Stimulated activated naive B cell treated with anti-CD40 and anti-IgM and Interleukin-4, amounts not matched to agents 10 μg/mL and 1 μg/mL and 100 μg/mL, for 72 hours (primary cell): ENCODE measurements at places on chromosomes 1 and 21.

- no peak for DNase-seq
Observed at GRCh38 chr1:73033640-73034039, 751.3 kb upstream of the NEGR1 start.

GRCh38 chr1:48120621-48121020, 101.9 kb upstream of the SLC5A9 start:
- DNase-seq = no peak

- no peak for DNase-seq
Observed at GRCh38 chr21:31520561-31521098, 138.9 kb upstream of the SOD1 start.

- DNase-seq = no peak
Observed at GRCh38 chr1:174815474-174815908, 184.3 kb upstream of the CACYBP start.

DNA sequence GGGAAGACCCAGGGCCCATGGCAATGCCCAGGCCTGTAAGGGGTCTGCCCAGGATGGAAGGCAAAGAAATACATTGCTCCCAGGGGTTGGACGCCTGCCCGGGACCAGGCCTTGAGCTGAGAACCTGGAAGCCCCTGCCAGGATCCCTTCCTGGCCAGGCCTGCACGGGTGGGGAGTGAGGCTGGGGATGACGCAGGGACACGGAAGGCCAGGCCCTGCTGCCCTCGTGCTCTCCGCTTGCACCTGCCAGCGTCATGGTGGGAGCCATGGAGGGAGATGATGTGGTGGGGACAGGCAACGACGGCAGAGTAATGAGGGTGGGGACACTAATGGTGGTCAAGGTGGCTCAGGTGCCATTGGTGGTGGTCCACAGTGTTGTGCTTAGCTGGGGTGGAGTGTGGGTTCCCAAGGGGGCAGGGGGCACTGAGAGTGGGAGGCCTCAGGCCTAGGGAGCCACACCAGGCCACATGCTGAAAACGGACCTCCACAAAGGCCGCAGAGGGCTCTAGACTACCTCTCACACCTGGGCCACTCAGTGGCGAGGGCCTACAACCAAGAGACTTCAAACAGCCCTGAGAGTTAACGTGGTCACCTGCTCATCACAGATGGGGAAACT, 4.3 kb downstream of the HES3 start:
- DNase-seq = no peak

DNA sequence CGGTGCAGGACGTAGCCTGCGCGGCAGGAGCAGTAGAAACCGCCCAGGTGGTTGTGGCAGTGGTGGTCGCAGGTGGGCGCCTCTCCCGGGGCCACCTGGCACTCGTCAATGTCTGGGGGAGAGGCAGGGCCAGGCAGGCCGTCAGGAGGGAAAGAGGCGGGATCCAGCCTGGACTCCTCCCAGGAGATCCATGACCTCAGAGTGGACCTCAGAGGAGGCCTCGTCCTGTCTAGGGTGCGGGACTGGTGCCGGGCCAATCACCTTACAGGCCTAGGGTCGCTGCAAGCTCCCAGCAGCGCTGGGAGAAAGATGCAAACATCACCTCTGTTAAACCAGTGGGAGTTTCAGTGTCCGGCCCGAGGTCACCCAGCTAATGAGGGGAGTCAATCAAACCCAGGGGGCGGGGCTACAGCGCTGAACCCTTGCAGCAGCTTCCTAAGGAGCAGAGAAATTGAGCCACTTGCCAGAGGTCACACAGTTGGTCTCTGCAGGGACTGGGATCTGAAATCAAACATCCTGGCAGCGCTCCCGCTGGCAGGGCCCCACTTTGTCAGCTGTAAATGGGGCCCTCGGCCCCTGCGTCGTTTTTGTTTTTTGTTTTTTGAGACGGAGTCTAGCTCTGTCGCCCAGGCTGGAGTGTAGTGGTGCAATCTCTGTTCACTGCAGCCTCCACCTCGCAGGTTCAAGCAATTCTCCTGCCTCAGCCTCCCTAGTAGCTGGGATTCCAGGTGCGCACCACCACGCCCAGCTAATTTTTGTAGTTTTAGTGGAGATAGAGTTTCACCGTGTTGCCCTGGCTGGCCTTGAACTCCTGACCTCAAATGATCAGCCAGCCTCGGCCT, 1.4 kb downstream of the MASP2 start:
- no peak for DNase-seq

DNA sequence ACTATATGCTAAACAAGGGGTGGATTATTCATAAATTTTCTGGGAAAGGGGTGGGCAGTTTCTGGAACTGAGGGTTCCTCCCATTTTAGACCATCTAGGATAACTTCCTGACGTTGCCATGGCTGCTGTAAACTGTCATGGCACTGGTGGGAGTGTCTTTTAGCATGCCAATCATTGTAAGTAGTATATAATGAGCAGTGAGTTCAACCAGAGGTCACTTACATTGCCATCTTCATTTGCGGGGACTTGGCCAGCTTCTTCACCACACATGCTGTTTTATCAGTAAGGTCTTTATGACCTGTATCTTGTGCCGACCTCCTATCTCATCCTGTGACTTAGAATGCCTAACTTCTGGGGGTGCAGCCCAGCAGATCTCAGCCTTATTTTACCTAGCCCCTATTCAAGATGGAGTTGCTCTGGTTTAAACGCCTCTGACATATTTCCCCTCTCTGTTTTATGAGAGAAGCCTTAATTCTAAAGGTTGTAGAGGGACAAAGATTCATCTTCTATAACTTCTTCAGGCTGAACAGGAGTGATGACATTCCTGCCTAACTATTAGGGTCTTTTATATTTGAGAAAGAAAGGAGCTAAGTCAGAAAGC, 60.4 kb downstream of the DIP2A start:
- DNase-seq = no peak

DNA sequence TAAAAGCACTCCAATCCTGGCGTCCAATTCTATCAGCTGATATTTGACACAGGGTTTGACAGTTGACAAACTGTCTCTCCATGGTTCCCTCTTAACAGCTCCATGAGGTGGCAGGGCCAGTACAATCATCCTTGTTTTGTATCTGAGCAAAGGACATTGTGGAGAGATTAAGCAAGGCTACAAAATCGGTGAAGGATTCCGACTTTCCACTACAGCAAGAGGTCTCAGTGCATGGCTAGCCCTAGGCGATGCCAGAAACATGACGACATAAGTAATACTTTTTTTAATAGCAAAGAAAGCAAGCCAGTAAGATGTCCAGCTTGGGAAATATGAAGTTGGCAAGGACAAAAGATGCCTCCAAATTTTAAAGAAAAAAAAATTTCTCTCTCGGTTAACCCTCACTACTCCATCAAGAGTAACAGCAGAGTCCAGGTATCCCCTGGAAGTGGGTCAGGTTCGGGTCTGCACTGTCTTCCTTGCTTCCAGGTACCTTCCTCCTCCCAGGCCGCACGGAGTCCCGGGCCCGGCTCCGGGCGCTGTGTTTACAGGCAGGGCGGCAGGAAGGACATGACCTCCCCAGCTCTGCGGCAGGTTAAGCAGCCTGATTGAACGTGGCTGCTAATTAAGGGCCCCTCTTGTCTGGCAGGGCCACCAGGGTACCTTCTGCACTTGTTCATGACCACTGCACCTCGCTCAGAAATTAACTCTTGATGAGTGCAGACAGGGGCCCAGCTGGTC, 106.1 kb downstream of the SIM2 start:
- DNase-seq = no peak

DNA sequence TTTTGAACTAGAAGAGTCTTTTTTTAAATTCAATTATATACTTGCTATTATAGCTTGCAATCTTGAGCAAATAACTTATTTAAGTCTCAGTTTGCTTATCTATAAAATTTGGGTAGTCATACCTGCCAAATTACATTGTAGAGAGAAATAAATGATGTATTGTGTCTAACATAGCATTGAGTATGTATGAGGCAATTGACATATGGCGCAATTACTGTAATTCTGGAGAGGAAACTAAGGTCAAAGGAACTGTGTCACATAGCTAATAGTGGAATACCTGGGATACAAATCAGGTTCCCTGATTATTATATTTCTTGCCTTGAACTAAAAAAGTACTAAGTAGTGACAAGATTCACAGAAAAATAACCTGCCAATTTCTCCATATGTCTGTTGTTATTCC, 302.5 kb downstream of the PDE4B start:
- no peak for DNase-seq

GRCh38 chr1:94240822-94241221, 3.4 kb upstream of the ARHGAP29 start:
- DNase-seq = no peak

DNA sequence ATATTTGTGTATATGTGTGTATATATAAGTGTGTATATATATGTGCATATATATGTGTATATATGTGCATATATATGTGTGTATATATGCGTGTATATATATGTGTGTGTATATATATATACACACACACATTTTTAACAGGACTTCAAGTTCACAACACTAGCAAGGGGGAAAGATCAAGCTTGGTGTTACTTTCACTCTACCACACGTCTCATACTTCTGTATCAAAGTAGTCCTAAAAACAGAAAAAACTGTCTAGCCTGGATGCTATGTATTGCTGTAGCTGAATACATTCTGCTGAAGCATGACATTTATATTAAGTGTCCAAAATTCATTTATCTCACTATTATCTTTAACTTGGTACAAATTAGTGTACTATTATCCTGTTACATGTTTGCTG, 17.9 kb upstream of the ATP6V1G3 start:
- DNase-seq = no peak

GRCh38 chr1:56550138-56550858, 29.1 kb downstream of the PLPP3 start:
- no peak for DNase-seq

DNA sequence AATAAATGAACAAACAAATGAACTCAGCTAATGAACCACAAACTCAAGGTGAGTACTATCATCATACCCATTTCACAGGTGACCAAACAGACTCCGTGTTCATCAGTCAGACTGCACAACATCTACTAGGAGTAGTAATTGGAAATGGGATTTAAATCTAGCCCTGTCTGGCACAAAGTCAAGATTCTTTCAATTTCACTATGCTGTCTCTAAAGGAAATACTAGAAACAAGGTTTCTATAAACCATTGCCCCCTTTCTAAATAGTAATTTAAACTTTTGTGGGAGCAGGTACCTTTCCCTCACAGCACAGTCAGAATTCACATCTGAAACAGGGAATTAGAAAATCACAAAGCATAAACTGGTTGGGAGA, 160.3 kb downstream of the TGFBR3 start:
- no peak for DNase-seq

GRCh38 chr1:17122521-17123164, 3.4 kb upstream of the PADI2 start:
- no peak for DNase-seq

- DNase-seq = no peak
Observed at GRCh38 chr1:32112806-32113375, 5.0 kb downstream of the KPNA6 start.

DNA sequence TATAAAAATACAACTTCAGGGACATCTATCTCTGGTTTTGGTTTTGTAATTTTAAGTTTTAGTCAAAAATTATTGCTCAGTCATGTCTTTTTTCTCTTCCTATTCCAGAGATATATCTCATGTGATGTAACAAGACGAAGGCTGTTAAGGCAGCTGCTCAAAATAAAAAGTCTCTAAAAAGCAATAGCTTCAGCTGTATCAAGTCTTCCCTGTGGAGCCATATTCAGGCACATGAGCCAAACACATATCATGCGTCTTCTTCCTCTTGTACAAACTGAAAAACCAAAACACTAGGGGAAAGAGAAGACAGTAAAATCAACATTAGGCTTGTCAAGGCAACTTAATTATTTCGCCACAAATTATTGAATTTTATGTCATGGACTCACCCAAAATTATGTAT, 240.7 kb downstream of the NRIP1 start:
- DNase-seq = no peak

- DNase-seq = no peak
Observed at GRCh38 chr1:27506703-27507102, 16.7 kb upstream of the WASF2 start.

DNA sequence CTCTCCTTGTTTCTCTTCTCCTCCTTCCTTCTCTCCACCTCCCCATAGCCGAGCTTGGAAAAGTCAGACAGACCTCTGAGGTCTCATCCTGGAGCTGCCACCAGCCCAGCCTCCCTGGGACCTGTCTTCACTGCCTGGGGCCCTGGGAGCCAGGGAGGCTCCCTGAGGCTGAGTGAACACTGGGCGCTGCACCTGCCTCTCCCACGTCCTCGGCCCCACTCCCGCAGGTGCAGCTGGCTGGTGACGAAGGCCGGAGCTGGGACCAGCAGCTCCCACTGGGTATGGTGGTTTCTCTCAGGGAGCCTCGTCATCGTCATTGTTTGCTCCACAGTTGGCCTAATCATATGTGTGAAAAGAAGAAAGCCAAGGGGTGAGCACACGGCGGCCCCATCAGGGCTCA, 5.3 kb downstream of the TNFRSF14 start:
- no peak for DNase-seq

- DNase-seq = no peak
Observed at GRCh38 chr1:163535807-163536206, 214.1 kb downstream of the NUF2 start.

DNA sequence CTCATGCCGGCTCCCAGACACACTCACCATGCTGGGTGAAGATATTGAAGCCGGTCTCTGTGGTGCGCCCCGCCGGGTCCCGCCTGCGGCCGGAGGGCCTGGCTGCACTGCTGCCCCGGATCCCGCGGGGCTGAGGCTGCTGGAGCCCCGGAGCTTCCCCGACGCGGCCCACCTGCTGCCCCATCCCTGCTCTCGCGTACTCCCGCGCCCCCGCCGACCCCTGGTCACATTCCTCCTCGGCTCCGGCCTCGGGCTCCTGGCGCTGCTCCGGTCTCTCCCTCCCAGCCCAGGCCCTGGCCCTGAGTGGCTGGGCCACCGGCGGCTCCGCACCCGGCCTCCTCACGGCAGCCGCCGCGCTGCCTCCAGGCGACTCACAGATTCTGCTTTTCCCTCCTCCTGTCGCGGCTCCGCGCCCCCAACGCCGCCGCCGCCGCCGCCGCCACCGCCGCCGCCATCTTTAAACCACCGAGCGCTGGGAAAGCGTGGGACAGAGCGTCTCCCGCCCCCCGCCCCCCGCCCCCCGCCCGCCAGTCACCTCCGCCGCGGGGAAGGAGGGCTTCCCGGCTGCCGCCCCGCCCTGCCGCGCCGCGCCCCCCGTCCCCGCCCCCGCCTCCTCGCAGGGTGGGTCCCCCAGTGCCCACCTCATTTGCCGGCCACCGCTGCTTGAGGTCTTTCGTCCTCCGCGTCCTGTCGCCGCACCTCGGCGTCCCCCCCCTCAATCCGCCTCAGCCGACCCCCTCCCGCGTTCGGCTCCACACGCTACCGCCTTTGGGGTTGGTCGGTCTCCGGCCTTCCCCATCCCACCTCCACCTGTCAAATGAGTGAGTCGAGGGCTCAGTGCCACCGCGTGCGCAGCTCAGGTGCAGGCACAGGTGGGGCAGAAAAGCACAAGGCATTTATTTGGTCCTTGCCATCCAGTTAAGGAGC, at the start of gene ABL2:
Gene ABL2, minus strand, starts transcription at position 464 of the 927 bp plus-strand sequence. Its CDS starts 280 bp downstream, at position 184.
- DNase-seq = peak; percentile 34

GRCh38 chr21:34864370-34865149, 184.5 kb downstream of the RUNX1 start:
- no peak for DNase-seq

GRCh38 chr1:110060034-110060661, 10.3 kb downstream of the ALX3 start:
- DNase-seq = no peak
